ENCODE measurements at places on chromosomes 2 and 18.

GRCh38 chr2:85852937-85853498 lies 35.8 kb downstream of the ST3GAL5 start:
- DNase-seq: peak; percentile 73

GRCh38 chr18:49967171-49967570 lies 153.8 kb upstream of the ACAA2 start:
- no peak for DNase-seq

- no peak for DNase-seq
Measured at GRCh38 chr2:236177967-236178889, 10.0 kb upstream of the GBX2 start.

GRCh38 chr2:97936199-97936598 lies 59.5 kb downstream of the TMEM131 start:
- no peak for DNase-seq
